ENCODE measurements at places on chromosomes 5 and 9.

- no peak for DNase-seq
These were observed 1.7 kb downstream of the RXFP3 start for GRCh38 chr5:33937707-33938506.

- DNase-seq = no peak
These were observed 8.5 kb downstream of the AMBP start for GRCh38 chr9:114069476-114070187.

DNA sequence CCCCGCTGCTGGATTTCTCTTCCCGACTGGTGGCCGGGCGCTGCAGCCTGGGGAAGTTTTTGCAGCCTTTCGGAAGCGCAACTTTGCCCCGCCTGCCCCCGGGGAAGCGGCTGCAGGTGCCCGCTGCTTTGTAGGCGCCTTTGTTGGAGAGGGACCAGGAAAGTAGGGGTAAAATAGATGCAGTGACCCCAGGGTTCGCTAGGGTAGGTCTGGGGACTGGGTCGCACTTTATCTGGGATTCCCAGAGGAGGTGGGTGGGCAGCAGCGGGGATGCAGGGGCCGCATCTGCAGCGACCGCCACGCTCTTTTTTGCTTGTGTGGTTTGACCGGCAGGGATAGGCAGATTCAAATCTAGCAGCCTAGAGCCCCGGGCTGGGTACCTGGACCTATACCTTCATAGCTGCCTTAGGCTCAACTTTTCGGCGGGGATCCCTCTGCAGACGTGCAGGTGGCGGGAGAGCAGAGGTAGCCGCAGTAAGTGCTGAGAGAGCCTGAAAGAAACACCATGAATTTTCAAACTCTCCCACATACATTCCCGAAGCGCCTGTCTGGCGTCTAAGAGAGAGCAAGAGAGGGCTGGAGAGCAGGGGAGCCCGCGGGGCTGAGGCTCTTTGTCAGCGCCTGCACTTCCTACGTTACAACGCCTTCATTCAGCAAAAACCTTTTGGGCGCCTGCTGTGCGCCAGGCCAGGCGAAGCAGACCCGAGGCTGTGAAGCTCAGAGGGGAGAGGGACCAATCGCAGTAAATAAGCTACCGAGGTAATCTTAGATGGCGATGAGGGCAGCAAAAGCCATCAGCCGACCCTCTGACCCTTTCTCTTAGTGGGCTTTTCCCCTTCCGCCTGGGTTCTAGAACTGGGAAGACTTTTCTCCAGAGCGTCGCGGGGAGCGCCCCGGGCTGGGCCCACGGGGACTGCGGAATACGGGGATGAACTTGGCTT is 642 bp downstream of the SV2C start:
- DNase-seq = no peak

DNA sequence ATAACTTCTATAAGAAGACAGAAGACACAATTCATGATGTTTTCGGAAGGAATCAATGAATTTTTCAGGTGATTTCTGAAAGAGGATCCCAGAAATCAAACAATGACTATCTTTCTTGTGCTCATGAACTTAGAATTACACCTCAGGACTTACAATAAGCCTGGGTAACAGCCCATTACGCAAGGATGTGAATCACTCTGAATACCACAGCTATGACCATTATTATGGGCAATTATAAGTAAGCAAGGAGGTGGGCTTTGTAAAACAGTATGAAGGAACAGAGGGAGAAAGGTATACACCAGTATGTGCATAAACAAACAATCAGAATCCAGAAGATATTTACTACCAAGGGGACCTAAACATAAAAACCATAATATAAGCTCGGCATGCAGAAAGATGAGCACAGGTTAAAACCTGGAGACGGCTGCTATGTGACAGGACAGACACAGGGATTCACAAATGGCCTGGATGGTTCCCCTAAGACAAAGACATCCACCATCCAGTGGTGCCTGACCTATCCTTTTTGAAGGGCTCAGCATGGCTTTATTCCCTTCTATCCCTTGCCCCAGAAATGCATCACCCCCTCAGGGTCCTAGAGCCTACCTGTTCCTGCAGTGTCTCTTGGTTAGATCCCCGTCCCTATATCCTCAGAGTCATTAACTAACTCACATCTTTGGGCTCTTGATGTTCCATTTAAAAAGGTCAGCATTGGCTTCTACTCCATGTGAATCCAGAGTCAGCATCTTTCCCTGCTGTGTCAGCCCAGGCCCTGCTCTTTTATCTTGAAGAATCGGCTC is 21.8 kb upstream of the PPP2CA start:
- no peak for DNase-seq

DNA sequence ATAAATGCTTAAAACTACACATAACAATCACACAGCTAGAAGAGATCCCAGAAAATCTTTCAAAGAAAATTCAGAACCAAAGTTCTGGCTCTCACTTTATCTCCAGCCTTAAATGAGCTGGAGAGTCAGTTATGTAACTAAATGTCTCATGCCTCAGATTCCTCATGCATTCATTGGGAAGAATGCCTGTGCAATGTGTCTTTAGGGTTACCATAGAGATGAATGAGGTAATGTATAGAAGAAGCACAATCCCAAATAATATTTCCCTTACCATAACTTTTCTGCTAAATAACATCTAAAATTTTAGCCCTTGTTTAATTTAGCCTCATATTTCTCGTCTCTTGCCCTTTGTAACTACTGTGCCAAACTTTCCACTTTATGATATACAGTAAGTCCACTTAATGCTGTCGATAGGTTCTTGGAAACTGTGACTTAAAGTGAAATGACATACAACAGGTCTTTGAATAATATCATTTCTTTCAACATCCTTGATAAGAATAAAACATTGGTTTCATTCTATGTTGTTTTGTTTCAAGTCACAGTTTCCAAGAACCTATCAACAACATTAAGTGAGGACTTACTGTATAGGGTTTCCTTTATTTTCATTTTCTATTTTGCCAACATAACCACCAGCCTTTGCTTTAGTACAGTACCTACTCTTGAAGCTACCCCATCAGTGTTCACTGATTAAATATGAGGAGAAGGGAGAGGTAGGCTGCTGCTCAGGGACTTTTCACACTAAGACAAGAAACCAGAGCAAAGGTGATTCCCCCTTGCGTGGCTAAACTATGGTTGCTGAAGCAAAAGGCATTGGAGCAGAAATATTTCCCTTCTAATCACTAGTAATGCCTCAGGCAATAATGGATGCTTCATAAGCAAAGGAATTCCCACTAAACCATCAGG is 295.7 kb upstream of the PTGER4 start:
- DNase-seq = no peak

DNA sequence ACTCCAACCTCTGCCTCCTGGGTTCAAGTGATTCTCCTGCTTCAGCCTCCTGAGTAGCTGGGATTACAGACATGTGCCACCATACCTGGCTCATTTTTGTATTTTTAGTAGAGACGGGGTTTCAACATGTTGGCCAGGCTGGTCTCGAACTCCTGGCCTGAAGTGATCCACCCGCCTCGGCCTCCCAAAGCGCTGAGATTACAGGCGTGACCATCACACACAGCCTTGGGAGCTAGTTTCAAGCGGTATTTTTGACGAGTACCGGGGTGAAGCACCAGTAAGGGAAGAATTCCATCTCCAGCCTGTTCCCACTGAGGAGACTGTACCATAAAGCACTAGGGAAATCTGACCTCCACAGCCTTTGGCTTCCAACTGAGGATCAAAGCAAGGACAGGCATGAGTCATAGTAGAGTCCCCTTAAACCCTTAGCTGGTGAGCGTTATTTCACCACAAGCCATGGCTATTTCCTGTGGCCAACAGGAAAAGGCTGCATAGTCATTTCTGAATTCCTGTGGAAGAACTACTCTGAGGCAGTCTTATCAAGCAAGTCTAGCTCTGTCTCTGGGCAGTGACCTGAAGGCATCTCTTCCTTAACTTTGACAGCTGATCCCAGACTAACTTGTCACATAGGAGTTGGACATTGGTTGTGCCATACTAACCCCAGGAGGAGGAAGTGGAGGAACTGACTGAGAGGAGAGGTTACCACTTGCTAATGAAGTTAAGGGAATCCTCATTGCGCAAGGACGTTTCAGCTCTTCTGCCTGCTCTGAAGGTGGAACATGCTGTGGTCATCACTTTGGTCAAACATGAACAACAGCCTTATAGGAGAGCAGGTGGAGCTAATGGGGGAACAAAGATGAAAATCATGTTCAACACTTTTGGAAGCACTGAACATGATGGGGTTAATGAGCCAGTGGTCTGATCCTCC is 85.8 kb upstream of the DMRT1 start:
- DNase-seq = no peak

GRCh38 chr5:171462928-171463861 is 43.7 kb downstream of the FGF18 start:
- no peak for DNase-seq

GRCh38 chr5:14457476-14457875 is 124.1 kb upstream of the OTULINL start:
- peak; percentile 88 for DNase-seq

- no peak for DNase-seq
These were observed 537.6 kb downstream of the CETN3 start for GRCh38 chr5:89871906-89872305.

GRCh38 chr5:152560512-152561137 is 155.5 kb upstream of the NMUR2 start:
- DNase-seq = no peak
